ENCODE measurements at places on chromosomes 1 and 21. TPM values are rescaled to one million over a fixed set of nuclear protein-coding genes. Genes with fewer than 3 reads are reported as not detected.

- no peak overlapping the region for H3K4me3 ChIP-seq
- H3K27ac ChIP-seq, result no peak overlapping the region
- H3K27me3 ChIP-seq, result no peaks in the 10 kb centered on the region
Measured at GRCh38 chr1:7454052-7454815, 316.9 kb upstream of the VAMP3 start.

DNA sequence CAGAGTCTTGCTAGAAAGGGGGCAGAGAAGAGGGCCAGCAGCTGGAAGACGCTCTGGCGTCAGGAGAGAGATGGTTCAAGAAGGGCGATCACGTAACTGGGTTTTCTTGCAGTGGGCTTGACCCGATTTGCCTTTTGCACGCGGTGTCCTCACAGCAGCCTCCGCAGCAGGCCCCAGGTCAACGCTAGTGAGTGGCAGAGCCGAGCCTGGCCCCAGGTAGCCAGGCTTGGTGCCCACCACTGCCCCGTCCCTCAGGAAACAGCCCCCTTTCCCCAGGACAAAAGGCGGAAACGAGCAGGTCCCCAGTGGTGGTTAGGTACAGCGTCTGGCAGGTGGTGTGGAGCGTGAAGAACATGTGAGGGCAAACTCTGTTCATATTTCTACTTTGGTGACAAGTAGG is 8.6 kb upstream of the UTS2 start:
- H3K4me3 ChIP-seq, result no peak overlapping the region
- no peaks in the 10 kb centered on the region for H3K36me3 ChIP-seq

- H3K4me3 ChIP-seq, result no peak overlapping the region
- no peaks in the 10 kb centered on the region for H3K4me1 ChIP-seq
- DNase-seq, result no peak
- no peaks in the 10 kb centered on the region for H3K27me3 ChIP-seq
Measured at GRCh38 chr21:42079008-42079938, 8.2 kb downstream of the UMODL1 start.

DNA sequence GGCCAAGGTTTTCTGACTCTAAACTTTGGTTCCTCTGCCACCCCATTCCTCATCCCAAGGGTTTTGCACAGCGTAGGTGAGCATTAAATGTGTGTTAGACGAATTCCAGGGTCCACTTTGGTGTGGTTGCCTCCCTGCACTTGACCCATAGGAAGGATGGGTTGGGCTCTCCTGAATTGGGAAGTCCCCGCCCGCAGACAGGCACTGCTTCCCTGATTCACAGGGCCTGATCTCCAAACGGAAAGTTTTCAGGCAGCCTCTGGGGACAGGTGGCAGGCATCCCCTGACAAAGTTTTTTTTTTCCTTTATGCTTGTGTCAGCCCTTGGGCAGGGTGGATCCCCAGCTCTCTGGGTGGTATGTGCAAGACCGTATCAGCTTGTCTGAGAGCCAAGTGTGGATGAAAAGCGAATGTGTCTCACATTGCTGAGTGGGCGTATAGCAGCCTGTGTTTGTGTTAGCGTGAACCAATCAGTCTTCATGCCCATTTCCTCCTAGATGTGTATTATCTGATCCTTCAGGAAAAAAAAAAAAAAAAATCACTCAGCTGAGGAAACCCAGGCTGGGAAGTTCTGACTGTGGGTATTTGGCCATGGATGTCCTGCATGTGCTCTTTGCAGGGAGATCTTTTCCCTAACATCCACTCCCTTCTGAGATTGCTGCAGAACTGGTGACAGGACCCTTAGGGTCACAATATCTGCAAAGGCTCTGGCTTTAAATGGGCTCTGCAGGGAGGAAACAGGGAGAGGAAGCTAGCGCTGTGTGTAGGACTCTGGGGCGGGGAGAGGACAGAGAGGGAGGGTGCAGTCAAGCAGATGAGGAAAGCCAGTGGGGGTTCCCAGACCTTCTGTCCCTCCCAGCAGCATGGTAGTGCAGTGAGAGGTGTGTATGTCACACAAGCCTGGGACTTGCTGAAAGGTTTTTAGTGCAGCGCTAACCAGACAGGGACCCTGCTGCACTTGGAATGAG is 42.2 kb upstream of the TRABD2B start:
- no peaks in the 10 kb centered on the region for H3K27me3 ChIP-seq
- no peak overlapping the region for H3K4me3 ChIP-seq
- no peak for DNase-seq
- no peaks in the 10 kb centered on the region for H3K36me3 ChIP-seq
- peaks cover 7% of the 10 kb centered on the region for H3K4me1 ChIP-seq
- H3K27ac ChIP-seq, result no peak overlapping the region

- no peak overlapping the region for H3K27ac ChIP-seq
- peak; percentile 79 for DNase-seq
- peaks cover 8% of the 10 kb centered on the region for H3K4me1 ChIP-seq
- peaks cover 61% of the 10 kb centered on the region for H3K27me3 ChIP-seq
- no peaks in the 10 kb centered on the region for H3K36me3 ChIP-seq
- H3K4me3 ChIP-seq, result peak overlapping the region; percentile 46
Measured at GRCh38 chr1:213987422-213987926, 299 bp upstream of the PROX1 start.

DNA sequence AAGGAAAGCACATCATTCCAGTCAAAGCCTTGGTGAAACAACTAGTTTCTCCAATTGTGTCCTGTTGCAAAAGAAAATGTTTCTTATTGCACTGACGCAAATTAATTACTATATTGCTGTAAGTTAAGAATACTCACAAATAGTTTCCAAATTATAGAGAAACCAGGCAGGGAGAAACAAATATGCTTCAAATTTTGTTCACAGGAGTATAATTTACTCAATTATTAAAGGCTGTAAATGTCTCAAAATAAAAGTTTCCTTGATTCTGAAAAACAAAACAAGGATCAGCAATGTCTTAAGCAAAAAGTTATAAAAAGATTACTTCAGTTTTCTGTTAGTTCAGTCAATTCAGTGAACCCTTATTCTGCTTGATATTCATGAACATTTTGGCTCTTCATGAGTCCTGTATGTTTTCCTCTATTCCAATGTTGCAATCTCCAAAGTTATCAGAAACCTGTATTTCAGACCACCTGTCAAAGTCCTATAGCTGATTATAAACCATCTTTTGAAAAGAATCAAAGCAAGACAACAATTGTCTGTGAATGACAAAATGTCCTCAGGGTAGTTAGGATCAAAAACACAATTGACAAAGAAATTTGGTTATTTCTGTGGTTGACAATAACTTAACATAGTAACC is 11.7 kb upstream of the SYPL2 start:
- H3K27me3 ChIP-seq, result peaks cover 42% of the 10 kb centered on the region
- no peak overlapping the region for H3K4me3 ChIP-seq
- H3K4me1 ChIP-seq, result no peaks in the 10 kb centered on the region
- no peak overlapping the region for H3K27ac ChIP-seq
- no peak for DNase-seq

GRCh38 chr1:5620997-5621396 is 371.2 kb downstream of the NPHP4 start:
- no peak overlapping the region for H3K4me3 ChIP-seq
- H3K27ac ChIP-seq, result no peak overlapping the region
- no peaks in the 10 kb centered on the region for H3K36me3 ChIP-seq

DNA sequence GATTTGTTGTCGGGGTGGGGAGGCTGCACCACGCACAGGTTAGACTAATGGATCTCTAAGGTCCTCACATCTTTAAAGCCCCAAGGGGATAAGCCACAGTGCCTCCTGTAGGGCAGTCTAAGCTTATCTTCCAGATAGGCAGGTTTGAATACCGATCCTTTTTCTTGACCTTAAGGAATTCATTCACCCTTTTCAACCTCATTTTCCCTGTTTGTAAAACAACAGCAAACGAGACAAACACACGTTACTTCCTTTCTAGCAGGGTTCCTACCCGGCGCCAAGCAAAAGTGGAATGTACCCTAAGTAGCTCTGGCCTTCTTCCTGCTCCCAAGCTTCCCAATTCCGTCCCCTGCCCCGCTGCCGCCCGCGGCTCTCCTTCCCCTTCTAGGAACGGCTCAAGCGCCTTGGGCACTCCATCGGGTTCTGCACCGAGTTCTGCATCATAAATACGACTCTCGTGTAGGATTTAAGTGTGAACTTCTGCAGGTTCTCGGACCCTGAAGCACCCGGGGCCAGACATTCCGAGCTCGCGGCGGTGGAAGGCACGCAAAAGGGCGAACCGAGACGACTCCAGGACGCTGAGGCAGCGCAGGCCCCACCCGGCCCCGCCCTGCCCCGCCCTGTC is 548 bp upstream of the CDC20 start:
- peak overlapping the region; percentile 64 for H3K4me3 ChIP-seq
- peaks cover 35% of the 10 kb centered on the region for H3K4me1 ChIP-seq
- H3K27ac ChIP-seq, result peak overlapping the region; percentile 98
- no peaks in the 10 kb centered on the region for H3K36me3 ChIP-seq

- H3K27ac ChIP-seq, result no peak overlapping the region
- DNase-seq, result no peak
- no peaks in the 10 kb centered on the region for H3K4me1 ChIP-seq
- H3K27me3 ChIP-seq, result no peaks in the 10 kb centered on the region
- H3K36me3 ChIP-seq, result no peaks in the 10 kb centered on the region
Measured at GRCh38 chr21:35782667-35783066, 277.7 kb downstream of the SETD4 start.

- peaks cover 11% of the 10 kb centered on the region for H3K4me1 ChIP-seq
- H3K4me3 ChIP-seq, result no peak overlapping the region
- H3K27ac ChIP-seq, result no peak overlapping the region
- H3K27me3 ChIP-seq, result peaks cover 12% of the 10 kb centered on the region
- H3K36me3 ChIP-seq, result peaks cover 42% of the 10 kb centered on the region
Measured at GRCh38 chr1:1250786-1251284, 4.3 kb upstream of the C1QTNF12 start.

DNA sequence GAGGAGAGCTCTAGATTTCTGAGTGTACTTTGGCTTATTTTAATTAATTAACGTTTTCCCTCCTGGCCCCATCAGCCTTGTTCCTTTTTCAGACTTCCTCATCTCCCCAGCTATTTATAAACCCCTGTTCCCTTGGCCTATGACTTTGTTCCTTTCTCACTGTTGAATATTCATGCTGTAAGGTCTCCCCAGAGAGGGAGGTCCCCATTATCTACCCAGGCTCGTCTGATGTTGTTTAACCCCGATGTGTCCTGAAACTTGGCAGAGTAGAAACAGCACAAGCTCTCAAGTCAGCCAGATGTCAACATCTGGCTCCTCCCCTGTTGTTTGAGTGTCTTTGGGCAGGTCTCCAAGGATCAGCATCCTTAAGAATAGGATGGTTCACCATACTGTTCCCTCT is 153.6 kb downstream of the HIVEP3 start:
- no peaks in the 10 kb centered on the region for H3K36me3 ChIP-seq
- no peak overlapping the region for H3K4me3 ChIP-seq
- no peaks in the 10 kb centered on the region for H3K27me3 ChIP-seq
- peaks cover 9% of the 10 kb centered on the region for H3K4me1 ChIP-seq
- DNase-seq, result peak; percentile 46

DNA sequence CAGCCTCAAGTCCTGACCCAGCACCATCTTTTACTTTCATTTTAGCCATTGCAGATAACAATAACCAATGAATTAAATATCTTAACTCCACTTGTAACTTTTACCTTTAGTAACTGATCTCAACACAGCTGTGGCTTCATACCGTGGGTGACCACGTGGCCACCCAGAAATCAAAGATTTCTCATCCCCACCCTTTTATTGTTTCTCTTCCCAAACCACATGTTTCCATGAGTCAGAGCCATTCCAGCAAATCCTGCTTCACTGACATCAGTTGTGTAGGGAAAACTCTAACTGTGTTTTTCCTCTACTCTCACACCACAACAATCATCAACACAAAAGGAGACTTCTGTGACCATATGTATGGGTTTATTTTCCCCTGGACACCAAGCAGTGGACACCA is 25.1 kb upstream of the BRDT start:
- H3K36me3 ChIP-seq, result no peaks in the 10 kb centered on the region
- H3K27me3 ChIP-seq, result no peaks in the 10 kb centered on the region
- H3K27ac ChIP-seq, result no peak overlapping the region
- no peaks in the 10 kb centered on the region for H3K4me1 ChIP-seq

DNA sequence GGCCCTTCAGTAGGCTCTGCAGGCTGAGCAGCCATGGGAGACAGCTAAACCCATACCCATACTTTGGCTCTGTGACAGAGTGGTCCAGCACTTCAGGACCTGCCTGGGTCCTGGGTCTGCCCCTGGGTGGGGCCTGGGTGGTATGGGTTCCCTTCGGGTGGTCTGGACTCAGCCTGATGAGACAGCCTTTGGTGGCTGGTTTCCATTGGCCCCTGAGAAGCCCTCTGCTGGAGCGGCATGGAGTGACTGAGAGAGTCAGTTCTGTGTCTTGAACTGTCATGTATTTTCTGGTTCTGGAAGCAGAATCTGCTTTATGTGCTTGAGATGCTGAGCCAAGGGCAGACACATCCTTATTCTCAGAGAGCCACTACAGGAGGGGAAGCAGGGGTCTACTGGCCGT is 31.3 kb upstream of the KCNA2 start:
- no peak overlapping the region for H3K27ac ChIP-seq
- no peak overlapping the region for H3K4me3 ChIP-seq
- peaks cover 43% of the 10 kb centered on the region for H3K4me1 ChIP-seq
- H3K36me3 ChIP-seq, result no peaks in the 10 kb centered on the region

DNA sequence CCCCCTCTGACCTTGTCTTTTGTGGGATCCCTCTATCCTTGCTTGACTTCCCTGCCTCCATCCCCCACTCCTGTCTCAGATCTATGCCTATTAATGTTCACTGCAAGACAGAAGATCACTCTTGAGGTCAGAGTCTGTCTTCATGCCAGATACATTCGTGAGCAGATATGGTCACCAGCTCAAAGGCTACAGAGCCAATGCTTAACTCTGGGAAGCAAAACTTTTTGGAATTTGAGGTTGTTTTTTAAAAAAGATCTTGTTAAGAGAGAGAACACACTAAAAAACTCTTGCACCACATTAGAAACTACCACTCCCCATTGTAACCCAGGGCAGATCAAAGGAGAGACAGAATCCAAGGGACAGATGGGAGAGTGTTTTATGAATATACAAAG is 17.1 kb upstream of the A3GALT2 start:
- no peak overlapping the region for H3K4me3 ChIP-seq
- peak overlapping the region; percentile 83 for H3K27ac ChIP-seq
- H3K27me3 ChIP-seq, result no peaks in the 10 kb centered on the region
- no peaks in the 10 kb centered on the region for H3K36me3 ChIP-seq

GRCh38 chr1:240800291-240800690 is 188.3 kb upstream of the GREM2 start:
- no peaks in the 10 kb centered on the region for H3K36me3 ChIP-seq
- no peak overlapping the region for H3K27ac ChIP-seq
- no peaks in the 10 kb centered on the region for H3K4me1 ChIP-seq
- no peak for DNase-seq

- no peaks in the 10 kb centered on the region for H3K4me1 ChIP-seq
- H3K27me3 ChIP-seq, result no peaks in the 10 kb centered on the region
- H3K4me3 ChIP-seq, result no peak overlapping the region
- no peak overlapping the region for H3K27ac ChIP-seq
Measured at GRCh38 chr1:83067954-83068353, 931.0 kb downstream of the TTLL7 start.

Gene OR13G1
- not detected for total RNA-seq

Gene C1orf74
- total RNA-seq, result 2.2 TPM

Gene FCAMR
- not detected for total RNA-seq

Gene APOBEC4
- total RNA-seq, result 0.89 TPM

Gene TNFRSF18
- total RNA-seq, result 1.3 TPM
